Renal cortex interstitium (tissue), 15 donors: ENCODE measurements at places on chromosomes 2 and 18.

DNA sequence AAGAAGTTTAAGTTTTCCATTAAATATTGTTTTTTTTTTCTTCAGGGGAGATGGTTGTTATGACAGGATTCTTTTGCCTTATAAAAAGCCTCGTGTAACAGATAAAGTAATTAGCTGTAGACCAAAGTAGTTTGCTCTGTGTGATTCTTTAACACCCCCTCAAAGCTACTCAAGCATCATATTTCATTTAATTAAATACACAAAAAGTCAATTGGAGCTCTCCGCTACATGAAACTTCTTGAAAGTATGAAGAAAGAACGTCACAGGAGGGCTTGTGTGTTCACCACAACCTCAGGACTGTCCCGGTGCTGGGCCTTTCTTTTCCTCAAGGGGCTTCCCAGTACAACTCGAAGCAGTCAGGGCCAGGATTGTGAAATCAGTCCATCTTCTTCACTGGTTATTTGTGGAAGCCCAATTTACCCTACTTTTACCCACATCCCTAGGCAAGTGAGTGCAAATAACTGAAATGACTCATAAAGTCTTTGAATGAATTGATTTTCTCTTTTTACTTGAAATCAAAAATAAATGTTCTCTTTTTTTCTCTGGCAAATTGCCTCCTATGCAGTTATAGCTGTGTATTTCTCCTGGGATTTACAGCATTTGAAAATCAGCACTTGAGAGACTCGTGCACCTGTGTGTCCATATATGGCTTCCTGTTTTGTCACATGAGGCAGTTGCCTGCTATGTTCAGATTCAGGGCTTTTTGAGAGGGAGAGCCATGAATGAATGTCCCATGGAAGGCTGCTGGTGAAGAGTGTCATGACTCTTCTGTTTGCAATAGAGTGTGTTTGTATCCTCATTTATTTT lies 48.6 kb downstream of the LINC00305 start:
- DNase-seq = peak; percentile 43

- DNase-seq = no peak
These were observed 661.5 kb downstream of the ERBB4 start for GRCh38 chr2:211877061-211877460.

DNA sequence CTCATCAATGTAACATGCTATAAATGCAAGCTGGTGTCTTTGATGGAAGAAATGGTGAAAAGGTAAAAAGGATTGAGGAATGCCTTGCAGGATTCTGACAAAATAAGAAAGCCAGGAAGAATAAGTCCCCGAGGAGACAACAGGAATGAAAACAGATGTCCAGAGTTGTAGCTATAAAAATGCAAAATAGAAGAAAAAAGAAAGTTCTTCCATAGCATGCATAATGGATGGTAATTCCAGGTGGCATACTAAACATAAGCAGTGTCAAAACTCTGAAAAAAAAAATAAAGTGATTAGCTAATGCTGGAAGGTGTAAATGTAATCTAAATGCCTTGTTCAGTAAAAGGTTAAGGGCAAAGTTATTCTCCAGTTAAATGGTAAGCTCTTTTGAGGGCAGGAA lies 225.9 kb upstream of the CHST9 start:
- no peak for DNase-seq

GRCh38 chr2:240615820-240616547 lies 9.3 kb upstream of the GPR35 start:
- DNase-seq = no peak

DNA sequence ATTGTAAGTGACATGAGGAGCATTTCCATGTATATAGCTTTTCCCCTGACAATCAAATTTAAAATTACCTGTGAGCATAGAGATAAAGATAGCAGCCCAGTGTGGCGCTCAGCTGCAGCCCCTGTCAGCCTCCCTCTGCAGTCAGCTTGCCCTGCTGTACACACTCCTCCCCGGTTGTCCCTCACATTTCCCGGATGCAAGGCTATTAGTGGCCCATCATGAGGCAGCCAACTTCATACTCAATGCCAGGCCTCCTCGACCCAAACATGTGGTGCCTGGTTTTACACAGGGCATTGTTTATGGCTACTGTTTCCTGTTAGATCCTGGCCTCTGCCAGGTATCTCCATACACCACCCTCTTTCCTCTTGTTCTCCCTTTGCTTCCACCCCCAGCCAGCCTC lies 116.1 kb upstream of the SH3BP4 start:
- no peak for DNase-seq

GRCh38 chr2:129800285-129800684 lies 179.2 kb upstream of the RAB6C start:
- DNase-seq = no peak

DNA sequence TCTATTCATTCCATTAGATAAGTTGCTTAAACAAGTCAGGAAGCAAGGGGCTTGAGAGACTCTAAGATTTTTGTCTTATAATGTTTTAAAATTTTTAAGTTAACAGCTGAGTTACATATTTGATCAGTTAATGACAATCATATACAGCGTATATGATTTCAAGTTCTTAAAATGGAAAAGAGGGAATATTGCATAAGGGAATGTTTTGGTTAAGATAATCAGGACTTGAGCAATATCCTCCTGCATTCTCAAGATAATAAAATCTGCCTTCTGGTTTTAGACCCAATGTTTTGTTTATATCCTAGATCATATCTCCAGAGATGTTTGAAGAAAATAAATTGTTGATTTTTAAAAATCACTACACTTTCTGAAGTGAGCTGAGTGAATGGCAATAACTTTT lies 13.4 kb upstream of the DYNC1I2 start:
- no peak for DNase-seq

- DNase-seq = peak; percentile 35
These were observed 1.1 kb downstream of the HPCAL1 start for GRCh38 chr2:10303694-10304378.

DNA sequence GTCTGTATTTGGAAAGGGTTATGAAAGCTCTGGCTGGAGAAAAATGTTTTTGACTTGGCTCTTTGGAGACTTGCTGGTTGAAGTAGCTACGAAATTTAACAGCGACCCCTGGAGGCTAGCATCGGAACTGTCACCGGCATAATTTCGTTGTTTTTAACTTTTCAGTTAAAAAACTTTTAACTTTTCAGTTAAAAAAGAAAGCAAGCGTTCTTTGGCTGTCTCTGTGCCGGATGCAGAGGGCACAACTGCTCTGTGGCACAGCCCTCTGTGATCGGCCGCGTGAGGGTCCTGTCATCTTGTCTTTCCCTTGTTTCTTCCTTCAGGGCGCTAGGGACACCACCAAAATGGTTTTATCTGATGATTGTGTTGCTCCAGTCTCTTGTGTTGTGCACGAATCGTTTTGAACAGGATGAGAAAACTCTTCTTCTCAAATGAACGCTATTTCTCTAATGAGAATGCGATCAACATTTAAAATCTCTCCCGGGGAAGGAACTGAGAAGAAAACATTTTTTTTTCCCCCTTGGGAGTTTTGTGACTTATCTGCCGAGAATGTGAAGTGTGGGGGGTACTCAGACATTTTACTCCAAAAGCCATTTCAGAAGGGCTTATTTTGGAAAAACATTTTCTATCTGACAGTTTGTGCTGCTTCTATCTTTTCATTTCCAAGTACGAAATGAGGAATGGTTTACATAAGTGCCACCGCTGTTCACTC lies 57.1 kb downstream of the ADCYAP1 start:
- DNase-seq = no peak
